Neural crest cell (in vitro differentiated cells): ENCODE measurements at places on chromosomes 1 and 21. TPM values are rescaled to one million over a fixed set of nuclear protein-coding genes. Genes with fewer than 3 reads are reported as not detected.

- no peaks in the 10 kb centered on the region for H3K36me3 ChIP-seq
- DNase-seq, result no peak
- peaks cover 12% of the 10 kb centered on the region for H3K4me1 ChIP-seq
- H3K27ac ChIP-seq, result no peak overlapping the region
- H3K27me3 ChIP-seq, result peaks cover 2% of the 10 kb centered on the region
Observed at GRCh38 chr1:8283058-8283884, 34.6 kb upstream of the SLC45A1 start.

DNA sequence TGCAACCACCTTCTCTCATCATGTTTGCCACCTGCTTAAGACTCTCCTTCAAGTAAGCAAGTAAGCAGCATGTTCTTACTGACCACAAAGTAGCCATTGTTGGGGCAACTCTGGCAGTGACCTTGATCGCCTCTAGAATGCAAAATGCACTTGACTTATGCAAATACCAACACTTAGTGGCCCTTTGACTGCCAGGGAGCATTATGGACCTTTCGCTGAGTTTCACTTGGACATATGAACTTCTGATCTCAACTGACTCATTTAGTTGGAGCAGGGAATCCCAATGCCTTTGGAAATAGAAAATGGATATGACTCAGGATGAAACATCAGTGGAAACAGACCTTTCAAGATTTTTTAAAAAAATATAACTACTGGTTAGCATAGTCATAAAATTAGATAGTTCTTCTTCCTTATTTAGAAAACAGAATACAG is 6.1 kb upstream of the PLA2G5 start:
- H3K4me1 ChIP-seq, result peaks cover 8% of the 10 kb centered on the region
- no peaks in the 10 kb centered on the region for H3K36me3 ChIP-seq
- peaks cover 9% of the 10 kb centered on the region for H3K27me3 ChIP-seq
- no peak overlapping the region for H3K27ac ChIP-seq
- H3K4me3 ChIP-seq, result no peak overlapping the region

DNA sequence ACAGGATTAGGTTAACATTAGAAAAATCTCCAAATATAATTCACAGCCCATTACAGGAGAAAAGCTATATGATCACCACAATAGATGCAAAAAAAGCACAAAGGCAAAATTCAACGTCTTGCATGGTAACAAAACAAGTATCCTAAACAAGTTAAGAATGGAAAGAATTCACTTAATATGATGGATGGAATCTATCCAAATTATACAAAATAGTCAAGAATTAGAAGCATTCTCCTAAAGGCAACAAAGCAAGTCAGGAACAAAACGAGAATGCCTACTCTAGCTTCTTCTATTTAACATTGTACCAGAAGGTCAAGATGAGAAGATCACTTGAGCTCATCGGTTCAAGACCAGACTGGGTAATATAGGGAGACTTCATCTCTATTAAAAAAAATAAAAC is 442.8 kb downstream of the SETD4 start:
- no peak overlapping the region for H3K27ac ChIP-seq
- DNase-seq, result no peak
- H3K27me3 ChIP-seq, result no peaks in the 10 kb centered on the region
- H3K4me3 ChIP-seq, result no peak overlapping the region
- H3K36me3 ChIP-seq, result no peaks in the 10 kb centered on the region

GRCh38 chr1:7301664-7301981 is 469.5 kb upstream of the VAMP3 start:
- peaks cover 3% of the 10 kb centered on the region for H3K36me3 ChIP-seq
- H3K27ac ChIP-seq, result no peak overlapping the region
- H3K4me3 ChIP-seq, result no peak overlapping the region
- peaks cover 39% of the 10 kb centered on the region for H3K4me1 ChIP-seq
- no peak for DNase-seq

GRCh38 chr1:221729771-221730330 is 12.0 kb downstream of the DUSP10 start:
- no peak for DNase-seq
- no peak overlapping the region for H3K27ac ChIP-seq
- no peak overlapping the region for H3K4me3 ChIP-seq
- no peaks in the 10 kb centered on the region for H3K36me3 ChIP-seq
- H3K27me3 ChIP-seq, result no peaks in the 10 kb centered on the region

DNA sequence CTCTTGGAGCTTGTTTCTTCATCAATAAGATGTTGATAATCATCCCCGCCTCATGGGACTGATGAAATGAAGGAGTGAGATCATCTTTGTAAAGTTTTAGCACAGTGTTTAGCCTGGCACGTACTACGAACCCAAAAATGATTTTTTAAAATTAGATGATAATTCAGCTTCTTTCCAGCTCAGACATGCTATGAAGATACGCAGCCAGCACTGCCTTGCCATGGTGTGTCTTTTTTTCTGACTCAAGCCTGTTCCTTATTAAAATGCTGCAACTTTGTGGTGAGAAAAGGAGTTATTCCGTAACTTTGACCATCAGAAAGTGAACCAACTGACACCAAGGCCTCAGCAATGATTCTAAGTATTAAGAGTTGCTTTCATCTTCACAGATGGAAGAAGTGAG is 269.0 kb downstream of the LTN1 start:
- no peak overlapping the region for H3K4me3 ChIP-seq
- no peaks in the 10 kb centered on the region for H3K36me3 ChIP-seq
- no peak overlapping the region for H3K27ac ChIP-seq
- DNase-seq, result no peak
- no peaks in the 10 kb centered on the region for H3K4me1 ChIP-seq

- peaks cover 25% of the 10 kb centered on the region for H3K4me1 ChIP-seq
- H3K4me3 ChIP-seq, result no peak overlapping the region
- no peak for DNase-seq
Observed at GRCh38 chr1:10232163-10232562, 21.8 kb downstream of the KIF1B start.

TMCO1 gene
- 85.4 and 95.1 TPM in 2 replicates for total RNA-seq

IPP gene
- total RNA-seq, result 16.8 and 18.8 TPM in 2 replicates
